ENCODE measurements at places on chromosomes 1 and 21.

DNA sequence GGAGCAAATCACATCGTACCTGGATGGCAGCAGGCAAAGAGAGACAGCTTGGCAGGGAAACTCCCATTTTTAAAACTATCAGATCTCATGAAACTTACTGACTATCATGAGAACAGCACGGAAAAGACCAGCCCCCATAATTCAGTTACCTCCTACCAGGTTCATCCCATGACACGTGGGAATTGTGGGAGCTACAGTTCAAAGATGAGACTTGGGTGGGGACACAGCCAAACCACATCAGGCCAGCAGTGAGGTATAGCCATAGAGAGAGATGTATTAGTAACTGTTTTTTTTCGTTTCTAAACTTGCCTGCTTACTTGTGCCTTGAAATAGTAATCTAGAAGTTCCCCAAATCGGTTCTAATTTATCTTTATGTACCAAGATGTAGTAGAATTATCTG lies 48.9 kb downstream of the AK4 start:
- no peak for DNase-seq

DNA sequence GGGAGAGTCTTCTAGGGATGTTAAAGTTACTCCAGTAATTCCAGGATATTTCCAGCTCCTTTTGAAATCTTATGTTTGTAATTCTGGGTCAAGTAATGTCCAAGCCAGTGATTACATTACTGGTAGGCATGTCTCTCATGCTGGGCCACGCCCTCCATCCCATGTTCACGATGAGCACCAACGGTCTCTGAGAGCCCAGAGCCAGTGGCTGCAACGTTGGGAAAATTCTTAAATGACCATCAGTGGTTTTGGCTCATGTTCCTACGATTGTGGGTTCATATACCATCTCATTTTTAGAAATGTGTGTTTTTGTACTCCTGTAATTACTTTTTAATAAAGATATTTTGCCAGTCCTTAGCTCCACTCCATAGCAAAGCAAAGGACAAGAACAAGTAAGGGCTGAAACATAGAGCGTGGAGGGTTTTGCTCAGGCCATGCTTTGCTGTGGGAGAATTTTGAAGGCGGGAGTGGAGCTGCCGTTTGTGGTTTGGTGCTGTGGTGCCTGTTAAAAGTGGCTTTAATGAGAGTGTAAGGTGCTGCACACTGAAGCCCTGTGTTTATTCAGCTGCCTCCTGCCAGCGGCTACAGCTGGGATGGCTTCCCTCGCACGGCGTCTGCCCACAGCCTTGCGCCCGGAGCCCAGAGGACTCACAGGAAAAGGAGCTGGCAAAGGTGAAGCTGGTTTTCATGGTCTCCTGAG lies 28.9 kb downstream of the VANGL1 start:
- DNase-seq: no peak

- DNase-seq: peak; percentile 64
Measured at GRCh38 chr1:177780096-177780700, 189.7 kb downstream of the SEC16B start.

- no peak for DNase-seq
Measured at GRCh38 chr1:235515844-235516512, 11.7 kb upstream of the B3GALNT2 start.

GRCh38 chr1:224632381-224632871 lies 16.3 kb downstream of the CNIH3 start:
- DNase-seq: peak; percentile 39

DNA sequence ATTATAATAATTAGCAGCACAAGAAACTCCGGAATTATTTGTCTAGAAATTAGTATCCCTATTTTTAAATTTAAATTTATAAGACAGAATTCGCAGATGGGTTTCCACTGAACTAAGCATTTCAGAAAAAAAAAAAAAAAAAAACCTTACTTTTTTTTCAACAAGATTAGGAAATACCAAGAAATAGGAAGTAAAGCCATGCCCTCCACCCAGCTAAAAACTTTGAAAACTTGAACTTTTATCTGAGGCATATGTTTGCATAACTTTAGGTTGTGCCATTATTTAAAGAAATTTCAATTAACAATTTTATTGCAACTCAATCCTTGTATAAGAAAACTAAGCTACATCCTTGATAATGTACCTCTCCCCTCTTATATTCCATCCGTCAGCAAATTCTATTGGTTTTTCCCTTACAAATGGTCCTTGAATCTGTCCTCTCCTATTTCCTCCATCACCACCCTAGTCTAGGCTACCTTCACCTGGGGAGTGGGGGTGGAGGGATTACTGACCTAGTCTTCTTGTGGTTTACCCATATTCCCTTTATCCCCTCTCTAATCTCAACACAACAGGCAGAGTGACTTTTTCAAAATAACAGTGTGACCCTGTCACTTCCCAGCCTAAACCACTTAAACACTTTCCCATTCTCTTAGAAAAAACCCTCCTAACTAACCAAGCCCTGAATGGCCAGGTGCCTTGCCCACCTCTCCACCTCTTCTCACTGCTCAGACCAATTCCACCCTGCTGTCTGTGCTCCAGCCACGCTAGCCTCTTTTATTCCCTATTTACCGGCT lies 1.4 kb upstream of the EVI5 start:
- no peak for DNase-seq

DNA sequence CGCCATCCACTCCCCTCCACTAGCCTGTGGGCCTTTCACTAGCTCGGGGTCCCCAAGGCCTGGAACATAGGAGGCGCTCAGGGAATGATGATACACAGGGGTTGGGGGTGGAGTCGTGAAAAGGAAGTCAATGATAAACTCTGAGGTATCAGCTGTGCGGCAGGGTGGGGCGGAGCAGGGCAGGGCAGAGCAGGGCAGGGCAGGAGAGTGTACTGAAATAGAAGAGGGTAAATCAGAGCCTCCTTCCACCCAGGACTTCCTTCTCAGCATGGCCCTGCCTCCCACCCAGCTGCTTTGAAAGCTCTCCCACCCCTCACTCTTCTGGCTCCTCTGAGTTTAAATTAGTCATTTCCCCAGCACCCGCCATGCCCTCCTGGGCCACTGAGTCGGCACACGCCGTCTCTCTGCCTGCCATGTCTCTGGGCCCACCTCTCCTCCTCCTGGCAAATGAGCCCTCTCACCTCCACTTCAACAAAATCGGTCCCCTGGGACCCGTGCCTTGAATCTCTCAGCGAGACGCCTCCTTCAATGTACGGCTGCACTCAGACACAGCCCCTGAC lies 16.9 kb downstream of the CAPZB start:
- peak; percentile 67 for DNase-seq

DNA sequence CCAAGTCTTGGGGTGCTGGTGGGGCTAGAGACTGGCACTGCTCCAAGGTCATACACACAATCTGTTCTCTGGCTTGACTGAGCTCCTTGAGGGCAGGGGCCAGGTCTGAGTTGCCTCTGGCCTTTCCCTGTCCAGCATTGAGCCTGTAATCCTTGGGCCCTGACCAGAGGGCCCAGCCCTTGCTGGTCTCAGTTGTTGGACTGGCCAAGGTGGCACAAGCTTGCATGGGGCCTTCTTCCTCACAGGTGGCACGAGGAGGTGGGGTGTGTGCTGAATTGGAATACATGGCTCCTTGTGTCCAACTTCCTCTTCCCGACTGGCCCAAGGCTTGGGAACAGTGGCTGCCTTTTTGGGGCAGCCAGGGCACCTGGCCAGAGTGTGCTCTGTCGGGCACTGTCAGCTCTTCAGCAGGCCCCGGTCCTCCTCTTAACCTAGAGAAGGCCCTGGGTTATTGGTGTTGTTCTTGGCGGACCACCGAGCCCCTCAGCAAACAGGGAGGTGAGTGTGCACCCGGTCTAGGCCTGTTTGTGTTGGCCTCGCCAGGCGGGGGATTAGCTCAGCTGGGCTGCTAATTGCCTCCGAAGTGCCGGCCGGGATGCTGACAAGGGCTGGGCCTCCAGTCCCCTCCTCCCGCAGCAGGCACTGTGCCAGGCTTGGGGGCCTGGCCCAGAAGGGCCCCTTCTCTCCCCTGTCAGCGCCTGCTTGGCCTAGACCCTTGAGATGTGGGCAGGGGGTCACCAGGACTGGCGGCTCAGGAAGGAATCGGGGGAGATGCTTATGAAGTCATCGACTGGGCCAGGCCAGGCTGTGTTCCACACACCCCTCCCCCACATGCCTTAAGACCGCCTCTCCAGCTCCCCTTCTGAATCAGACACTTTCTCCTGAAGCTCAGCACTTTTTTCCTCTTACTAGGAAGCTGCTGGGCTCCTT lies 28.5 kb downstream of the WNT4 start:
- DNase-seq: no peak

DNA sequence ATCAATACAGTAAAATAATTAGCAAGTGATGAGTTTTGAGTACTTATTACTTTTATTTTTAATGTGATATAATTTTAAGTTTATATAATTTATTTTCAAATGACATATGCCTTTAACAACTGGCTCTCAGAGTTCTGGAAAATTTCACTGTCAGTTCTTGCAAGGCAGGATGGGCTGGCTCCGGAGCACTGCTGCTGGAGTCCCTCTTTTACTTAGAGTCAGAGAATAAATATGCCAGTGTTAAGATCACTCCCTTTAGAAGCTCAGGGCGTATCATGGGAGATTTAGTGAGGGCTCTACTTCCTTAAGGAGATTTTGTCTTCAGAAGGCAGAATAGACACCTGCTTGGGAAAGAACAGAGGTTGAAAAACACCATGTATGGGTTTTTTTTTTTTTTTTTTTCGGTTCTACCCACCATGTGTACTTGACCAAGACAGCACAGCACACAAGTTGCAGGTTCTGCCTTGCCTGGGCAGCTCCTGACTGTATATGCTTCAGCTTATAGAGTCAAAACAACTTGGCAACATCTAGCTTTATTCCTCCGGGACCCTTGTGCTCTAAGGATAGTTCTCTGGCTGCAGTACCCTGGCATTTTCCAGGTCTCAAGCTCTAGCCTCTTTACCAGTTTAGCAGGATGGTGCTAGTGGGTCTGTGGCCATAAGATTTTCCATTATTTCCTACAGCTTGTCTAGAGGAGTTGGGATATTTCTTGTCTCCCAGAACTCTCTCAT lies 29.7 kb upstream of the FMOD start:
- no peak for DNase-seq

GRCh38 chr1:109622895-109623294 lies 3.3 kb downstream of the AMPD2 start:
- DNase-seq: no peak

- DNase-seq: peak; percentile 47
Measured at GRCh38 chr1:200090252-200091159, 63.0 kb downstream of the NR5A2 start.

DNA sequence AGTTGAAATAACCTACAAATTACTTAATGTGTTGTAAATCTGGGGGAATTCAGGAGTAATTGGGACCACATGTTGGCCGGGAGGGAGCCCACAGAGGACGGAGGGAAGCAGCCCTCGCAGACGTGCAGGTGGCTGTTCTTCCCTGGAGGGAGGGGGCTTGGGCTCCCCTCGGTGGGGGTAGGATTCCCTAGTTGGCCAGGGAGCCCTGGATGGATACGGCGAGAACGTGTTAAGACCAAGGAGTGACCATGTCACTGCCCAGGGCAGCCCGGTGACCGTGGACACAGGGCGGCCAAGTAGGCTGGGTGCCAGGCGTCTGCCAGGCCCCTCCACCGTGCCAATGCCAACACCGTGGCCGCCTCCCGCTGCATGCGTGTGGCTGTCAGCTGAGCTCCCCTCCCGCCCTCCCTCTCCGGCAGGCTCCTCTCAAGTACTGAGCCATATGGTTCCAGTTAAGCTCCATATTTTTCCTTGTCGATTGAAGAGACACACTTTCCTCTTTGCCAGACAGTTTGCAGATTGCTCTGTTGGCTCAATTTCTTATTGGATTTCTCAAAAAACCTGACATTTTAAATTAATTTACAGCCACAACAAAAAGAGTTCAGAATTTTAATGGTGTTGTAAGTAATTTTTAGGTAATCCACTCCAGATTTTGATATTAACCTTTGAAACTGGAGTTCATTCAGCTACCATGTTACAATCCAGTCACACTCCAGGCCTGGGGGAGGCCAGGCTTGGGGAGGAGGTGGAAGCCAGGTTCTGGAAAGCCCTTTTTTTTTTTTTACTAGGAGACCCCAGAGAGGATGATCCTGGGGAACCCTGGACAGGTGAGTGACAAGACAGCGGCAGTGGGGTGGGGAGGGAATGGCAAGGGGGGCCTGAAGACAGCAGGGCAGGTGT lies 71.2 kb downstream of the CASZ1 start:
- peak; percentile 26 for DNase-seq

DNA sequence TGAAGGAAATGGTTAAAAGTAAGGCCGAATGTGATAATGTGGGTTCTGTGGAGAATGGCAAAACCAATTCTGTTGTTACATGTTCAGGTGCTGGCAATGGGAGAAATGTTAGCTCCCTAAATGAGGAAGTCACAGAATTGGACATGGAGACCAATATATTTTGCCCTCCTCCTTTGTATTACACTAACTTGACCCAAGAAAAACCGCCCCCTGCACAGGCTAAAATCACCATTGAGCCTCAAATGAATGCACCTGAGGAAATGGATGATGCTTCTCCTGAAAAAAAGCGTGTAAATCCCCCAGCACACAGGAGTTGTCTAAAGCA lies 932 bp downstream of the MAP10 start:
- DNase-seq: no peak

DNA sequence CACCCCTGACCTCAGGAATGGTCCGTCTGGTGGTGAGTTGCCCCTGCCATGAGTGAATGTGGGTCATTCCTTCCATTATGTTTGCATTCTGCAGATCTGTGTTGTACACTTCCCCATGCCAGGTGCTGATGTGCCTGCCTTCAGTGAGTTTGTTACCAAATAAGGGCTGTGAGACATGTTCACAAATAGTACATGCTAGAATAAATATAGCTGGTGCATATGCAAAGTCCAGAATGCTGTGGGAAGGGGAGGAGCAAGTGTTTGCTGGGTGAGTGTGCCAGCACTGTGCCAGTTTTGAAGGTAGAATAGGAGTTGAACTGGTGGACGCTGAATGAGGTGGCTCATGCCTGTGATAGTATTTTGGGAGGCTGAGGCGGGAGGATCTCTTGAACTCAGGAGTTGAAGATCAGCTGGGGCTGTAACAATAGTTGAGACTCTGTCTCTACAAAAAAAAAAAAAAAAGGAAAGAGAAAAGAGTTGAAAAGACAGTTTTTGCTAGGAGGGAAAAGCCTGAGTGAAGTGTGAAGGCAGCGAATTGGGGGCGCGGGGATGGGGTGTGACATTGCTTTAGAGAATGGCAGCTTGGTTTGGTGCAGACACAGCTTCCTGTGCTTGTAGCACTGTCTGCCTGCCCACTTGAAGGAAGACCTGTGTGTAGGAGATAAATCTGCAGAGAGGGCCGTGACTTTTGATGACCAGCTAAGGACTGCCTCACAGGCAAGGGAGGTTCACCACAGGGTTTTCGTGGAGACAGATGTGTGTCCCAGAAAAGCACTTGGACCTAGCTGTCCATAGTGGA lies 61.1 kb downstream of the LGR6 start:
- no peak for DNase-seq

DNA sequence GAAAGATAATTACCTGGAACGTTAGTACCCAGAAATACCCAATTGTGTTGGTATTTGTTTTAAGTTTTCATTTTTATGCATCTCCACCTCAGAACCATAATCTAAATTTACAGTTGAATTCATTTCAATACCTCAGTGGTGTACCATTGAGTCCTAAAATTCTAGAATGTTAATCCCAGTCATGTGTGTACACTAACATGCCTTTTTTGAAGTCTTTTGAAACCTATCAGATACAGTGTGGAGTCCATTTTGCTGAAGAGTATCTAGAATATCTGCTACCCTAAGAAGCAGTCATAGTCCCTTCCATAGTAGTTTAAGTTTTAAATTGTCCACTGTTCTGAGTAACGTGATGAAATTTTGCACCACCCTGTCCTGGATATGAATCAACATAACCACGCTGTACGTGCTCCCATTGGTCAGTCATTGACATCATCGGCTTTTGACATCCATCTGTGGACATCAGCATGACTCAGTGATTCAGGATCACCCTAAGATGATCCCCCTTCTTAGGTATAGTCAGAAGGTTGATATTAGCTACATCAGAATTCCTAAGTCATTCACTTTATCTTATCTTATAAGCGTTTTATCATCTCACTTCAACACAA lies 7.5 kb upstream of the ASH1L start:
- DNase-seq: peak; percentile 12

Data from kidney tubule cell (primary cell).